ENCODE measurements at places on chromosomes 1 and 21.

DNA sequence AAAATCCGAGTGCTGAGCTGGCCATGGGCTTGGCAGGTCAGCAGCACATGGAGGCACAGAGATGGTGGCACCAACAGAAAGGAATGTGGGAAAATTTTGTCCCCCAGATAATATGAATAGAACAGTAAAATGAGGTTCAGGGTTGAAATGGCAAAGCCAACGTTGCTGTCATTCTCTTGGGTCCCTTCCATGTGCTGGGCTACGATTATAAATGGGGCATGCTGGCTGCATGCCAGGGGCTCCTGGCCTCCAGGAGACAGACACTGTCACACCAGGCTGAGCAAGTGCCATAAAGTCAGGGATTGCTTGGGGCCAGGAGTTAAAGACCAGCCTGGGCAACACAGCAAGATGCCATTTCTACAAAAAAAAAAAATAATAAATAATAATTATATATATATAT, 77.1 kb downstream of the TOMM20 start:
- no peak for DNase-seq

DNA sequence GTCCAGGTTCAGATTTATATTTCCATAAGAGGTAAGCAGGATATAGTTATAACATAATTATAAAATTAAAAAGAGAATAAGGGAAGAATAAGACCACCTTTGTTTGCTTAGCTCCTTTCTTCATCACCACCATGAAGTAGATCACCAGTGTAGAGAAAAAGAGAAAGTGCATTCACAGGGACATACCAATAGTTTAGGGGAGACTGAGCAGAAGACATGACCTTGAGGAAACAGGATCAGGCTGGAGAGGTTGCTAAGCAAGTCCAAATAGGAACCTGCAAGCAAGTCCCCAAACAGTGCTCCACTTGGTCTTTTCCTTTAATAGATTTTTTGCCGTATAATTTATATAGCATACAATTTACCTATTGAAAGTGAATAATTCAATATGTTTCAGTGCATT, 63.0 kb downstream of the KCNT2 start:
- DNase-seq = no peak

- DNase-seq = no peak
Observed at GRCh38 chr1:206694171-206695124, 9.7 kb downstream of the MAPKAPK2 start.

- DNase-seq = no peak
Observed at GRCh38 chr1:66237042-66237441, 296.9 kb upstream of the SGIP1 start.

GRCh38 chr1:204461331-204462228, 33.0 kb downstream of the PIK3C2B start:
- no peak for DNase-seq

- no peak for DNase-seq
Observed at GRCh38 chr1:13652238-13652637, 47.8 kb upstream of the PRDM2 start.

All from large intestine (tissue), 12 donors.